ENCODE measurements at places on chromosomes 3 and 15.

GRCh38 chr15:85583442-85583841 is 203.0 kb downstream of the AKAP13 start:
- DNase-seq: no peak

DNA sequence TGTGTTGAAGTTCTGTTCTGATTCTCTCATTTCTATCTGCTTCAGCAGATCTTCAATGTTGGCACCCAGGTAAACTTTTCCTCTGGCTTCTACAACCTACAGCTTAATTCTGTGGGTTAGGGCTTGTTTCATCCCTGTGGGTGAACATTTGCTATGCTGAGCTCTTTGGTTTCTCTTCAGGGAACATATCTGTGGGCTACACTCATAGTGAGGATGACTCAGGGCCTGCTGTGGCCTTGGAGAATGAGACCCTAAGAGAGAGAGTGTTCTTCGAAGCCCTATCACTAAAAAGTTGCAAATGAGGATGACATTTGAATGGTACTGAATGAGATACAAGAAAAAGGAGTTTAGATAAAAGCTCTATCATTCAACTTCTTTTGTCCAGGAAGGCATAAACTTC is 346.2 kb upstream of the CBLB start:
- DNase-seq: no peak

GRCh38 chr3:9153904-9154619 is 95.4 kb downstream of the SRGAP3 start:
- no peak for DNase-seq

DNA sequence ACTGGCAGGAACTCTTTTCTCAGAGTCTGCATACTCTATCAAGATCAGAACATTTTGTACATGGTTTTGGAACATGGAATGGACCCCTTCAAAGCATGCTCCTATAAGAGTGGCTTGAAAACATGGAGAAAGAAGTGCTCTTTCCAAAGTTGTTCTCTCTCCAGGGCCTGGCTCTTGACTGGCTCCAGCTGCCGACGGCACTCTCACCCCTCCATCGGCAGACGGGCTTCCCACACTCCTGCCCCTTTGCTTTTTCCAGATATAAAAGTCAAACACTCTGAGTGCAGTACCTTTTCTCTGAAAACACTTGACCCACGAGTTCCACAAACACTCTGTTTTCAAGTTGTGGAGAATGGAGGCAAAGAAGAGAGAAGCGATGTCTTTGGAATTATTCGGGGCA is 72.5 kb upstream of the ONECUT1 start:
- no peak for DNase-seq

GRCh38 chr3:193744822-193745684 is 152.0 kb downstream of the OPA1 start:
- no peak for DNase-seq

DNA sequence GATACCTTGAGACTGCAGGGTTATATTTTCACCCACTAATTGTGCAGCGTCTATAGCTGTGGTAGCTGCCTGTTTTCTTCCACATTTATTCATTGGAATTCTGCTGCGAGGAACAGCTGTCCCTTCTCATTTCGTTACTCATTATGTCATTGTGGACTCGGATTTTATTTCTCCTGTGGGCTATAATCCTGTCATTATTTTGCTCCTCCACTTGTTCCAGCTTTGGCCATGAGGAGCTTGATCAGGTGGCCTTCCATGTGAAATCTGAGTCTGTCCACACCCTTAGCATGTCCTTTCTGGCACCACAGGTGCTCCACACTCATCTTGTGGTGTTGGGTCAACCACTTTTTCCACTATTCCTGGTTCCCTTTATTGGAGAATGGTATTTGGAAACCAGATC is 14.8 kb downstream of the LYSMD4 start:
- DNase-seq: no peak

DNA sequence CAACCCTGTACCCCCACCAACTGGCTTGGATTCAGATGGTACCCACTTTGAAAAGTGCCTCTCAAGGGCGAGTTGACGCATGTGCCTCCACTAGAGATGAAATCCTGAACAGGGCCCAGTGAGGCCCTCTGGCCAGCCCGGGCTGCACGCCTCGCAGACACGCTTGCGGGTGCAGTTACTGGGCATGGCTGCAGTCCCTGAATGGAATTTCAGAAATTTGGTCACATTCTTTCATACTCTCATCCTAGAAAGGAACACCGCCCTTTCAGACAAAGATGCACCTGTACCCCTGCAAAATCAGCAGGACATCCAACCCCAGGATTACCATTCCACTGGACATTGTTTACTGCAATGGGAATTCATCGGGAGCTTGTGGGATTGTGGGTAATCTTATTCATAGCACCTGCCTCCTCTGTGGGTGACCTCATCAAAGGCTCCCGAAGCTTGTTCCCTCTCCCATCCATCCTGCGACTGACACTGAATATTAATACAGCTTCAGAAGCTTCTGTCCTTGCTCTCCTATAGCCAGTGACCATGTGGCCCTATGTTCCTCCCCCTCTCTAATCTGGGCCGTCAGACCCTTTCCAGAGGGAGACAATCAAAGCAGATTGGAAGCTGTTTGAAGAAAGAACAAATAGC is 42.5 kb upstream of the TPM1 start:
- no peak for DNase-seq

DNA sequence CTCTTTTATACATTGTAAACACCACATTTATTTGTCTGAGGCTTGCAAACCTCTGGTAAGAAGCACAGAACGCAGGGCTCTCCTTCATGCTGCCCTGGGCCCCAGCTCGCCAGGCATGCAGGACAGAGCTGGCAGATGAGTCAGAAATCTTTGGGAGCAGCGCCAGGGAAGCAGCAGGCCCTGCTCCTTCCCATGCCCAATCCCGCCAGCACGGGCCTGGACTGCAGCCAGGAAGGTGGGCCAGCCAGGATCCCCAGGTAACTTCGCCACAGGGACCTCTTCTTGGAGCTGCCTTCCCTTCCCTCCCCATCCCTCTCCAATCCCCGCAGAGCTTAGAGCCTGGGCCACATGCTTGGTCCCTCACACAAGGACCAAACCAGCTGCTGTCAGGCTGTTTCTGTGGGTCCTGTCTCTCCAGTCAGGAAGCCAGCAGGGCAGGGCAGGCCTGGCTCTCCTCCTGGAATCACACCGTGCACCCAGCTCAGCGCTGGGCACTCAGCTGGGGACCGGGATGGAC is 8.8 kb downstream of the STOML1 start:
- DNase-seq: no peak

- DNase-seq: no peak
Measured at GRCh38 chr3:128307781-128308469, 154.6 kb downstream of the EEFSEC start.

DNA sequence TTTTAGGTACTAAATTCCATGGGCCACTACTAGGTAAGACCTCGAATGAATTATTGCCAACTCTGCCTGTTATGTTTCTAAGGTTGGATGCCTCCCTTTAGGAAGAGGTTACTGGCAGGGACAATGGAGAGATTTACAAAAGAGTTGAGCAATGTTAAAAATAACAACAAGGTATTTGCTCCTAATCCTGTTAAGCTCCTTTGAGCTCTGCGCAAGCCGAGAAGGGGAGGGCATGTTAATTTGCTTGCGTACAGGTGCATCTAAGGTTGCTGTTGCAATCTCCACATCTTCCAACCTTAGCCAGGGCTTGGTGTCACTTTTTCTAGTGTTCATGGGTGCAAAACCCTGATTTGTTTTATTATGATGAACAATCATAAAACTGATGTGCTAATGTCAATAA is 161.5 kb upstream of the TPM1 start:
- no peak for DNase-seq

DNA sequence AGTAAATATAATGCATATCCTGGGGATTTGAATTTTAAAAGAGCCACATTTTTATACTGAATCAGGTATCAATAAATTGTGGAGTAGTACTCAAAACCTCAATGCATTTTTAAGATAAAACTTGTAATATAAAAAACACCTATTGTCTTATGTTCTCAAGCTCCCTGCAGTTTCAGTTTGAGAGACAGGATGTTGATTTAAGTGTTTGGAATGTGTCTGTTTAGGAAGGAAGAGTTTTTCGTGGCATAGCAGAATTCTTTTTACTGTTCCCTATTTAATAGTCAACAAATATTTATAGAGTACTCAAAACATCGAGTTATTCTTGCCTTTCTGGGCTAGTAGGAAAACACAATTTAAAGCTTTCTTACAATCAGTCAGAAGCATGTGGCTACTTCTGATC is 146.1 kb upstream of the BCHE start:
- DNase-seq: no peak

GRCh38 chr3:147371140-147371539 is 35.2 kb downstream of the ZIC4 start:
- DNase-seq: no peak

GRCh38 chr15:67980171-67980570 is 73.9 kb upstream of the PIAS1 start:
- no peak for DNase-seq

GRCh38 chr3:179196098-179196497 is 47.9 kb downstream of the PIK3CA start:
- no peak for DNase-seq

DNA sequence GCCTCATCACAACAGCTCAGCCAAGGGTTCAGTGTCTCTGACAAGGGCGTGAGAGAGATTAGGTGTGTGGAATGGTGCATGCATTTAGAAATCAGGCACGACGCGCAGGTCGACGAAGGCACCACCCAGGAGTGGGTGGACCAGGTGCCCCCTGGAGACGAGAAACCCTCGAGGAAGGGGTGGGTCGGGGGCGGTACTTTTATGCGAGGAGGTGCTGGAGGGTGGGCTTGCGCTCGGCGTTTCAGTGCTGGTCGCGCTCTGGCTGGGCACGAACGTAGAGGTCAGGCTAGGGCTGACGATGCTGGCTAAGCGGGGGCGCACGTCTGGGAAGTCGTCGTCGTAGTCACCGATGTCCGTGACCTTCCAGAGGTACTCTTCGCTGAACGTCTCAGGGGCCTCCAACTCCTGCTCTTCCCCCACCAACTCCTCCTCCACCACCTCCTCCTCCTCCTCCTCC is 393 bp downstream of the ERICH6 start:
- DNase-seq: peak; percentile 12

DNA sequence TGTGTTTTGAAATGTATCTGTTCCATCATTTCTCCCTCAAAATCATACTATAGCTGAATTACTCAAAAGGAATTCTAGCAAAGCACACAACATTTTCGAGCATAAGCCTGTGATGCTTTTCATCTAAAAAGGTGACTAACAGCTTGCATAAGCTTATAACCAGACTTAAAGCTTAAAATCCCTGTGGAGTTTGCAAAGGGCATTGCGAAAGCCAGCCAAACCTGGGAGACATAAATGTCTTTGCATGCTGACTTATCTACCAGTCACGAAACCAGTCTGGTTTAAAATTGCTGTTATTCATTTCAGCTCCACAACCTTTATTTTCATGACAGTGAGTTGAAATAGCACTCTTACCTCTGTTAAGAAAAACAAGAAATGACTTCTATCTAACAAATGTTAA is 35.6 kb upstream of the LIPC start:
- no peak for DNase-seq

DNA sequence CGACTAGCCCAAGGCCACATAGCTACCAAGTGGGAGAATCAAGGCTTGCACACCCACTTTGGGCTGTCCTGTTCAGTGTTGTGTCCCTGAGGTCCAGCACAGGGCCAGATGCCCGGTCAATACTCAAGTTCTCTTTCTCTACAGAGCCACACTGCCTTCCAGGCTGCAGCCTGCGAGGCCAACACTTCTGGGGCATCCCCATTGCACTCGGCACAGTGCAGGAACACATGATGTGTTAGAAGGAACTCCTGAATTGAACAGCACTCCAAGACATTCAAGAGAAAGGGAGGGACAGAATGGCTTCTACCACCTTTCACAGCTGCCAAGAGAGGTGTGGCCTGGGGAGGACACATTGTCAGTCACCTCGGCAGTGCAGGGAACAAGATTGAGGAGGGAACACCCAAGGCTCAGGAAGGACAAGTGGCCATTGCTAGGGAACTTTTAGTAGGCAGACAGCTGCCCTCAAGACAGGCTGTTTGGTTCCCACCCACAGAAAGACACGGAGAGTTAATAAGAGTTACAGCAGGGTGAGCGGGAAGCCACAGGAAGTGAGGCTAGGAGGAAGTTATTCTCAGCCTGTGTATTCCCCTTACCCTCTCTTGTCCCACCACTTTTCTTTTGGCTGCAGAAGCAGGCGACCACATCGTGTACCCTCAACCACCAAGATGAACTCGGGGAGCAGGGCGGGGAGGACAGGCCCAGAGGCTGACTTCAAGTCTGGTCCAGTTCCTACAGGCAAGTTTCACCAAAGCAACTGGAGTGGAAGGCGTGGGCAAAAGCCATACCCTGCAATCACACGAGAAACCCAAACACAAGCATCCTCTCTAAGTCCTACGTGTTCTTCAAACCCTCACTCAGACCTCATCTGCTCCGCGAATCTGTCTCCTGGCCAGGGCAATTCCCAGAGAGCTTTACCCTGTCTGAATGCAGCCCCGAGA is 69.4 kb downstream of the SRGAP3 start:
- DNase-seq: no peak

DNA sequence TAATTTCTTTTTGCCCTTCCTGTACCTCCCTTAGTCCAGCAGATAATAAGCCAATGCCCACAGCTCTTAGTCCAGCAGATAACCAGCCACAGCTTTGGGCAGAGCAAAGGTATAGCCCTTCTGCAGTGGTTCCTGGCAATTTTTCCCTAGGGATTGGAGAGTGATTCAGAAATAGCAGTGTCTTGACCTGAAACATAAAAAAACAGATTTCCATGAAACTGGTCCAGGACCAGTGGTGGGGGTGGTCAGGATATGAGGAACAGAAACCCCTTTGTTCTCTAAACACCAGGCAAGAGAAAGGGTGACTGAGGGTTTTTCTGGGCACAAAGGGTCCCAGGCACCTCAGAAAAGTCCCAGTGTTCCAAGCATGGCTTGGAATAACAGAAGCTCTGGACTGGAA is 103.4 kb downstream of the ARRDC4 start:
- no peak for DNase-seq

DNA sequence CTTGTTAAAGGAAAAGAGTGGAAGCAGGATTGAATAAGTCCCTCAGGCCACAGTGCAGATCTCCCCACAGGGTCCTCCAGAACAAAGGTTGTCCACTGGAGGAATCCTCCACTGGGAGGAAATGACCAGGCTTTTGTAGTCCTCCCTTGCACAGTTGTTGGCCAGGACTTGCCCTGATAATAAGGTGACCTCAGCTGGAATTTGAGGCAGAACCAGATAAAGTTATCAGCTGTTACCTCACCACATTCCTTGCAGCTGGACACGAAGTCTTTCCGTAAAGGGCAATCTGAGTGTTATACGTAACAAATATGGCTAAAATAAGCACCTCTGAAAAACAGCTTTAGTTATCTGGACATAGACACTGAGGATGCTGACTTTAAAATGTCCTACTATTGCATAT is 83.5 kb upstream of the NAALADL2 start:
- no peak for DNase-seq

- DNase-seq: no peak
Measured at GRCh38 chr3:113232342-113232741, 21.0 kb downstream of the BOC start.

GRCh38 chr3:106176734-106177133 is 307.9 kb upstream of the CBLB start:
- DNase-seq: peak; percentile 23

DNA sequence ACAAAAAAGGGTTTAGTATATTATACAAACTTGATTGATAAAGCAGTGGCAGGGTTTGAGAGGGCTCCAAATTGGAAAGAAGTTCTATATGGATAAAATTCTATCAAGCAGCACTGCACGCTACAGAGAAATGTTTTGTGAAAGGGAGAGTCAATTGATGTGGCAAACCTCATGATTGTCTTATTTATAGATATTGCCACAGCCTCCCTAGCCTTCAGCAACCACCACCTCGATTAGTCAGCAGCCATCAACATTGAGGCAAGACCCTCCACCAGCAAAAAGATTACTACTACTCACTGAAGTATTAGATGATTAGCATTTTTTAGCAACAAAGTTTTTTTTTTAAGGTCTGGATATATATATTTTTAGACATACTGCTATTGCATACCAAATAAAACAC is 296.7 kb downstream of the CHST2 start:
- DNase-seq: no peak
